COLO829 (cell line): ENCODE measurements at places on chromosomes 5 and 9.

DNA sequence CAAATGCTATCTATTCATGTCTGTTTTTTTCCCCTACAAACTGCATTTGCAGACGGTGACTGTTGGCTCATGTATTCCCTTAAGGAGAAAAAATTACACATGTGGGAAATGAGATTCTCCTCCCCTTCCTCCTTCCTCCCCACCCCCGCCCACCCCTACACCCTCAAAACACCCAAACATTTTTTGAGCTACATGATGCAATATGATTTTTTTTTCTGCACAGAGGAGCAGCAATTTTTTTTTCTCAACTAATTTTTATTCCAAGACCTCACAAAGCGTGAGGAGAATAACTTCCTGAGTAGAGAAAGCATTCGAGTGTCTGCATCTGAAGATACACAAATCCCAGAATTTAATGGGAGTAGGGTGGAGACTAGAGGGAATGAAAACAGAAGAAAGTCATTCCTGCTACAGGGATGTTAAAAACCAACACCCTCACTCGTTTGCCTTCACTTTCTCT lies 118.1 kb downstream of the PRDM6 start:
- DNase-seq, result no peak

GRCh38 chr5:178107756-178108310 lies 5.5 kb upstream of the N4BP3 start:
- DNase-seq, result no peak

DNA sequence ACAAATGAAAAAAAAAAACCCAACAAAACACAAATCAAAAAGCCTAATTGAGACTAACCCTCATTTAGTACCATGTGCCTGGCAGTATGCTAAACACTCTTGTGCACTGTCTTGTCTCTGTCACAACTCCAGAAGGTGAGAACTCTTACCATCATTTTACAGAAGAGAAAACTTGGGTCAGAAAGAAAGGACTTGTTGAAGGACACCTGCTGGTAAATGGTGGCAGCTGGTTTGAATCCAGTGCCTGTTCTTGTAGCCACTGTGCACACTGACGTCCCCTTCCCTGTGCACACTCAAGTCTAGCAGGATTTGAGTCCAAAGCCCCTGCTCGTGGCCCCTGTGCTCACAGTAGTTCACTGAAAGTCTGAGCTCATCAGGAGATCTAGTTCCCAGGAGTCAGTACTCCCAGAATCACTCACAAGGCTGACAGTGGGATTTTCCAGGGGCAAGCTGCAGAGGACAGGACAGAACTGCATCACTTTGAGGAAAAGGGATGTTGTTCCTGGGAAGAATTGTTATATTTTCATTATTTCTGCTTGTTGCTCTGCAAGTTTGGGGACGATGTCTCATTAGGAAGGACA lies 43.0 kb upstream of the HSD17B4 start:
- no peak for DNase-seq

GRCh38 chr5:66333192-66333591 lies 189.1 kb downstream of the SREK1 start:
- no peak for DNase-seq
